Forelimb muscle (tissue), 1 donor: ENCODE measurements at places on chromosomes 1 and 21. TPM values are rescaled to one million over a fixed set of nuclear protein-coding genes. Genes with fewer than 3 reads are reported as not detected.

The GUCA2A gene
- polyA plus RNA-seq, result not detected

The SUMO3 gene
- 60.2 TPM for polyA plus RNA-seq

The ATP1A4 gene
- polyA plus RNA-seq, result 2.8 TPM

The OR10K2 gene
- polyA plus RNA-seq, result not detected

The HTR6 gene
- not detected for polyA plus RNA-seq

The IQGAP3 gene
- 5.5 TPM for polyA plus RNA-seq

The EPRS1 gene
- polyA plus RNA-seq, result 85.9 TPM

The MFAP2 gene
- 78.6 TPM for polyA plus RNA-seq

The KRTAP19-1 gene
- not detected for polyA plus RNA-seq

The MUL1 gene
- polyA plus RNA-seq, result 20.0 TPM

The TTLL10 gene
- polyA plus RNA-seq, result 0.35 TPM
